ENCODE measurements at places on chromosomes 3 and 15.

DNA sequence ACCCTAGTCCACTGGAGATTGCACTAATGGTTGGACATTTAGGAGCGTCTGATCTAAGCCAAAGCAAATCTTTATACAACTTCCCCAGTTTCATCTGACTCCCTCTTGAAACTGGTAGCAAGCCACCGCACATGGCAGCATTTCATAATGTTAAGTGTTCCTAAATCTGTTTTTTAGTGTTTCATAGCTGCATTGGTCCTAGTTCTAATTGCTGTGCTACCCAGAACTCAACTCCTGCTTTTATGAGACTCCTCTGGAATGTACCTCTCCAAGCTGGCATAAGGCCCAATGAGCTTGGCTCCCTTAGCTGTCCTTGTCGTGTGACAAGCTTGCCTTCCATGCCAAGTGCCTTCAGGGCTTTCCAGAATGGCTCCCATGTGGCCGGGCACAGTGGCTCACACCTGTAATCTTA, 65.3 kb upstream of the FLNB start:
- no peak for DNase-seq

- peak; percentile 90 for DNase-seq
Measured at GRCh38 chr3:123328851-123329635, 119.8 kb downstream of the ADCY5 start.

DNA sequence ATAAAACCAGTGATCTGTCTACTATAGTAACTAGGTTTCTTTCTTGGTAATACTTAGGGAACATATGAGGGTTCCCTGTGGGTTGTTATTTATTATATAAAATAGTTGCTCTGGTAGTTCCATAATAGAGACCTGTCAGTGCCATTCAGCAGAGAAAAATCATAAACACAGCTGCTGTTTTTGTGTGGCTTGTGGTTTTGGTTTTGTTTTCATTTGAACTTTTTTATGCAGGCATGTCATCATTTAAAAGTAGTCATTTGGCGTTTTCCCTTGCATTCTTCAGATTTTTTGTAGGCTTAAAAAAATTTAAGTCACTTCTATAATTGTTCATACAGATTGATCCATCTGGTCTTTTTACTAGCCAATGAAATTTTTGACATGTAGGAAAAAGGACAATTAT, 47.9 kb downstream of the PIK3CA start:
- DNase-seq, result no peak

GRCh38 chr3:46360907-46361306, 7.0 kb downstream of the CCR2 start:
- DNase-seq, result no peak

DNA sequence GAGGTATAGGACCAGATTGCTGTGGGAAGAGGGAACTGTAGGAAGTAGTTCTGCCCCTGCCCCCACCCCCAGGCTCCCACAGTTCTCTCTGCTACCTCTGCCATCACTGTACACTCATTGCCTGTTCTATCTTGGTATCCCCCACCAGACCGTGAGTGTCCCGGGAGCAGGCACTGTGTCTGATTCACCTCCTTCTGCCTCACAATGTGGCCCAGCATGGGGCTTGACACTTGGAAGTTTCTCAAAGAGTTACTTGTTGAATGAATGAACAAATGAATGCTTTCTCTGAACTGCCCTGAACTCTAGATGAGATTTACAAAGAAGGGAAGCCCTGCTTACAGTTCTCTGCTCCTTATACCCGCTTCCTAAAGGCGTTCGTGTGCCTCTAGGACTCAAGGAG, 27.1 kb upstream of the PIK3CB start:
- DNase-seq, result no peak

- no peak for DNase-seq
Measured at GRCh38 chr3:66803721-66804695, 194.1 kb upstream of the KBTBD8 start.

- no peak for DNase-seq
Measured at GRCh38 chr3:143502081-143502480, 346.2 kb downstream of the SLC9A9 start.

Measured in D341Med (cell line).